ENCODE measurements at places on chromosomes 3 and 15. TPM values are rescaled to one million over a fixed set of nuclear protein-coding genes. Genes with fewer than 3 reads are reported as not detected.
A peak's percentile ranks its signal among the peaks of the same experiment; 100 is the strongest.

The SPTBN5 gene
- not detected for total RNA-seq

DNA sequence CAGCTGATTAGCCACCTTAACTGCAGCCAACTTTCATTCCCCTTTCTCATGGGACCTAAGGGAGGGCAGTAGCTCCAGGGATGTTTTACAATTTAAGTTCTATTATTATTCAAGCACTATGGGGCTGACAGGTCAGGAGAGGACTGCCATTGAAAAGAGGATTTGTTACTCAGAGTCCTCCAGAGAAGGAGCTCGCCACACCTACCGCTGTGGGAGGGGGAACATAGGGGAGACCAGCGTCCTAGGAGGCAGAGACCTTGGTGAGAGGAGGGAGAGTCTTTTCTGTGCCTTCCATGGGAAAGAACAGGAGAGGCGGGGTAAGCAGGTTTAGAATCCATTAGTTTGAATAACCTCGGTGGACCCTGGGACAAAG, 14.4 kb downstream of the ATP10A start:
- no peak for DNase-seq

GRCh38 chr15:97504031-97504792, 456.3 kb upstream of the ARRDC4 start:
- DNase-seq = peak; percentile 78

DNA sequence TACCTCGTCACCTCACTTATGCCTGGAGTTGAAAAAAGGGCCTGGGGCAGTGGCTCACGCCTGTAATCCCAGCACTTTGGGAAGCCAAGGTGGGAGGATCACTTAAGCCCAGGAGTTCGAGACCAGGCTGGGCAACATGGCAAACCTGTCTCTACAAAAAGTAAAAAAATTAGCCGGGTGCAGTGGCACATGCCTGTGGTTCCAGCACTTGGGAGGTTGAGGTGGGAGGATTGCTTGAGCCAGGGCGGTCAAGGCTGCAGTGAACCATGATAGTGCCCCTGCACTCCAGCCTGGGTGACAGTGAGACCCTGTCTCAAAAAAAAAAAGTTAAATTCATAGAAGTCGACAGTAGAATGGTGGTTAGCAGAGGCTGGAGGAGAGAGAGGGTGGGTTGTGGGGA, 4.6 kb upstream of the NEIL1 start:
- DNase-seq = no peak

- DNase-seq = peak; percentile 23
Measured at GRCh38 chr3:79467721-79468120, 300.1 kb downstream of the ROBO1 start.

- peak; percentile 7 for DNase-seq
Measured at GRCh38 chr3:141878817-141879216, 2.4 kb downstream of the ATP1B3 start.

DNA sequence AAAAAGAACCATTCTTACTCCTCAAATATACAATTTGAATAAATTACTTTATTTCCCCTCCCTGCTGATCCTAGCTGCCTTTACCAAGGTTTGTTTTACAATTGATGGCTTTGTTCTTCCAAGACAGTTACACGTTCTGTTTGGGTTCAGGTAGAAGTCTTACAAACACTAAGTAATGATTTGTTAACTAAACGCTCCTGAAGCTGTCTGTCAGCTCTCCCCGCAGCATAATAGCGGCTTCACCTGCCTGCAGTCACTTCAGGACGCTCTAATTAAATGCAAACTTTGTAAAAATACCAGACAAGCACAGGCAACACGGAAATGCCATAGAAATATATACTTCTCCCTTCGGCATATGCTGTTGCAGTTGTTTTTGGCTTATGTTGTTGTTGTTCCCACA, 176.4 kb upstream of the MDFIC2 start:
- DNase-seq = no peak

DNA sequence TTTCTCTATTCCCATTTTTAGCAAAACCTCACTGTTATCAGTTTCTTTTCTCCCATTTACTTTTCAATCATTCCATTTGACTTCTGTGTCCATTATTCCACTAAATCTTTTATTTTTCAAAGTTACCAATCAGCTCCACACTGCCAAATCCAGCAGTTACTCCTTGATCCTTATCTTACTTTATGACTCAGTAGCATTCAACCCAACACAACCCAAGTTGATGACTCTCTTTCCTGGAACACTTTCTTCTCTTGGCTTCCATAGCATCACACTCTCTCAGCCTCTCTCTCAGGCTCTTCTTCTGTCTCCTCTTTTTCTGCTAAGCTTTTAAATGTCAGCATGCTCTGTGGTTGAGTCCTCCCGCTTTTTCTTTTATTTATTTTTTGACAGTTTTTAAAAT, 36.3 kb downstream of the RASGRP1 start:
- no peak for DNase-seq

The GCSAM gene
- total RNA-seq = not detected

DNA sequence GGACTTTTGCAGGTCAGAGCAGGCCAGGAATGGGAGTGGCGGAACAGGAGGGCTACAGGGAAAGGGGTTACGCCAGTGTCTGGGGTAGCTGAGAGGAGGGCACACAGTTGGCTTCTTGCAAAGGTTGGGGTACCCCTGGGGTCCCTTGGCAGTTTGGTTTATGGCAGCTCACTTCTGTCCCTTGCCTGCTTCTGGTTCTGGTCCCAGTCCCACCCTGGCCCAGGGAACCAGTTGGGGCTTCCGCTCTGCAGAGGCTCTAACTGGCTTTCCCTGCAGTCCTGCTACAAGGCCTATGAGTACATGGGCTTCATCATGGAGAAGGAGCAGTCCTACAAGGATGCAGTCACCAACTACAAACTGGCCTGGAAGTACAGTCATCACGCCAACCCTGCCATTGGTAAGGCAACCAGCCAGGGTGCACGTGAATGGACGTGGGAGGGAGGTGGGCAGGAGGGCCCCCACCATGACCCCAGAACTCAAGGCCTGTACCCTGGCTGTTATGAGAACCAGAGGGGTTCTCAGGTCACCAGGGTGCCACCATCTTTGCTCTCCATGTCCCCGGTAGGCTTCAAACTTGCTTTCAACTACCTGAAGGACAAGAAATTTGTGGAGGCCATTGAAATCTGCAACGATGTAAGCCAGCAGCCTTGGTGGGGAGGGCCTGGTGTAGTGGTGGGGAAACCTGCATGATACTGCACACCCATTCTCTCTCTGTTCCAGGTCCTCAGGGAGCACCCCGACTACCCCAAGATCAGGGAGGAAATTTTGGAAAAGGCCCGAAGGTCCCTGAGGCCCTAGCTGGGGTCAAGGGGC, 15.2 kb downstream of the CSRNP1 start:
- no peak for DNase-seq

DNA sequence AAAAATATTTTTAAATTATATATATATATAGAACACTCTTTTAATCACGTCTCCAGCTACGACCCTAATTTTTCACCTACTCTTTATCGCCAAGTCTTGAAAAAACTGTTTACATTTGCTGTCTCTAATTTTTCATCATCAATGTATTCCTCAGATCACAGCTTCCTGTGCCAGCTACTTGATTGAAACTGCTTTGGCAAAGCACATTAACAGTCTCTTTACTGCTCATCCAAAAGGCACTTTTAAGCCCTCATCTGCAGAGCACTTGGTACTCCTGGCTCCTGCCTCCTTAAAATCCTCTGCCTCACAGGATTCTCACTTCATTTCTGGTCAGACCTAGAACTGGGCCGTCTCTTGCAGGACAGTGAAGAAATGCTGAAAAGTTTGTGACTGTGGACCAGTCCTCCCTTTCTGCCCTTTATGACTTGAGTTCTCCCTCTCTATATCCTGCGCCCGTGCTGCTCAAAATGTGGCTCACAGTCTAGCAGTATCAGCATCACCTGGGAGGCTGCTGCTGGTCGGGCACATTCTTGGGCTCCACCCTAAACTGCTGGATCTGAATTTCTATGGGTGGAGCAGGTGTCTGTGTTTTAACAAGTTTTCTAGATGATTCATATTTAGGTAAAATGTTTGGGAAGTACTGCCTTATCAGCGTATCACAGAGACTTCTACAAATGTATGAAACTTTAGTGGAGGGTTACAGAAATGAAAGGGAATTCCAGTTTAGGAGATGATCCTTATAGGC, 196.8 kb downstream of the ADAMTSL3 start:
- no peak for DNase-seq

The CP gene
- total RNA-seq = 30.7 TPM

DNA sequence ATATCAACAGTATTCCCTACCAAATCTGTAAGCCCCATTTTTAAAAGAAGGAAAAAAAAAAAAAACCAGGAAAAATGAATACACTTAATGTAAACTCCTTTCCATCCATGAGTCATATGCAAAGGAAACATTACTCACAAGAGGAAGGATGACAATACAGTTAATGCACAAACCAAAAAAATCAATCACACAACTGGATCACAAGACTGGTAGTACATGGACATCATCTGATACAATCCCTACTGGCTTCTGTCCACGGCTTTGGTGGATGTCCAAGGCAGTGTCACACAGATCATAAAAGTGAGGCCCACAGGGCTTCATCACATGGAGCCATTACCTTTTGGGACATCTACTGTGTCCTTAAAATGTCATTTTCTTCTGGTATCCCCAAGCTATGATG, 44.0 kb downstream of the SUCLG2 start:
- DNase-seq = peak; percentile 59

The FAM81A gene
- total RNA-seq = 4.1 TPM

The AADACL2 gene
- total RNA-seq = not detected

DNA sequence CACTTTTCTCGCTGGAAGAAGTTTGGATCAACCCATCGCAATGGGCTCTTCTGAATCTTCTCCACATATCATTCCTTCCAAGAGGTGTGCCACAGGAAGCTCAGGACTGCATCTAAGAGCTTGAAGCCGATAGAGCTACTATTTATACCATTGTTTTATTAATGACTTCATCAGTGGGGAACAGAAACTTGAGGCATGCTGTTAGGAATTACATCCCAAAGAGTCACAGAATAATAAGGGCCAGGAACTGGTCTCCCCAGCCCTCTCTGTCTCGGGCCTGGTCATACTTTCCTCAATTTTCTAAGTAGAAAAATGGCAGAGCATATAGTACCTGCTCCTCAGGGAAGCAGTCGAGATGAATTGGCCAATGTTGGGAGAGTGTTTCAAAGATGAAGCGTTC, 16.9 kb upstream of the C15orf61 start:
- no peak for DNase-seq

DNA sequence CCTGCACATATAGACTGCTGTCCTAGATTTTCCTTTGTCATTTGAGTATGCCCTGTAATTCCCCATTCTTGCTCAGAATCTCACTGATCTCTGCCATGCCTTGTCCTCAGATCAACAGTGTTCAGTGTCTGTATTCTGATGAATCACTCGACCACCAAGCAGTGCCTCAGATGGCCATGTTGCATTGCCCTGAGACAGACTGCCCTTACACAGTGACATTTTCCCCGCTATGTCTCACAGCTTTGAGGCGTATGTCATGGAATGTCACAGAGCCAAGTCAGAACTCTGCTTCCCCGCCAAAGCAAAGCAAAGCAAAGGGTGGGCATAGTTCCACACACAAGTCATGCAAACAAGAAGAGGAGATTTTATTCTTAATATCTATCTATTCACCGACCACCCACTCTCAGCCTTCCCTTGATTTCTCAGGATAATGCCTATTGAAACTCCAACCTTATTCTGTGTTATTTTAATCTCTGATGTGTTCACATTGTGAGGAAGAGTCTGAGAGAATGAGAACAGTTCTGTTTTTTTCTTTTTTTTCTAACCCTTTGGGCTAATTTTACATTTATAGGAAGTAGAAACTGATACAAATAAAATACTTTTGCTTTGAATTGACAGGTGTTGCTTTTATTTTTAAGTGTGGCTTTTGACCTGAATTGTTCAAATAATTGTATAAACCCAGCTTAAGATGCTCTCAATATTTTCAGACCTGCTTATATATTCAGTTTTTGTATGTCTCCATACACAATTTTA, 16.9 kb upstream of the PSMD6 start:
- no peak for DNase-seq

The TRH gene
- not detected for total RNA-seq

DNA sequence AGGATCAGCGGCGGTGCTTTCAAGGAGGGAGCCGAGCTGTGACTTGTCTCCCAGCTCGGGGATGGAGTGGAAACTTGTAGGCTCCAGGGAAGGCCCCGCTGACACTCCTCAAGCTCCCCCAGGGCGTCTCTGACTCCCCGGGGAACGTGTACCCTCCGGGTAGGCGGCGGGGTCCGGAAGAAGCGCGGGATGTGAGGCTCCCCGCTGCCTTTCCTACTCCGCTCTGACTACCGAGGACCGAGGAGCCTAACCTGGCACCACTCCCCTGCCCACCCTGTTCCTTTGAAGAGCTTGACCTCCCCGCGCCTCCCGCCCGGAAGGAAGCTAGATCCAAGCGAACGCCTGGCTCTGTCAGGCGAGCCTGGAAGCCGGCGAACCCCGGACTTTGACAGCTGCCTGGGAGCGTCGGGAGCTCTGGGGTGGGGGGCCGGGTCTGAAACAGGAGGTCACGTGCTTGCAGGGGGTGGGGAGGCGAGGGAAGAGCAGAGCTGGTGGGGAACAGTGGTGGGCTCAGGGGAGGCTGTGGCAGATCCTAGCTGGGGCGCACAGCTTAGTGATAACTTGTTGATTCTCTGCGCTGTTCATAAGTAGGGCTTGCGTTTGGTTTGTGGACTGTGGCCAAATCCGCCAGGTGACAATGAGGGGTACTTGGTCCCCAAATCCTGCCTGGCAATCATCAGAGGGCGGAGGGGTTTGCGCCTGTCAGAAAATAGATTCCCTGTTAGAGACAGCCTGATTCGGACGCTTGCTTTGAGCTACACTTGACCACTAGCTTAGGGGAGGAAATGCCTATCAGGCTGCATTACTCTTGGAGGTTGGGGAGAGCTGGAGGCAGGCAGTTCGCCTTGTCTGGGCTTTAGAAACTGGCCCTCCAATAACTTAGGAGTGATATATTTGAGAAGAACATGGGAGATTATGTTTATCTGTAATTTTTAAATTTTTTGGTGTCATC, 1.2 kb downstream of the CLSTN2 start:
- peak; percentile 35 for DNase-seq

GRCh38 chr15:78866803-78867202, 5.9 kb upstream of the MORF4L1 start:
- DNase-seq = no peak

DNA sequence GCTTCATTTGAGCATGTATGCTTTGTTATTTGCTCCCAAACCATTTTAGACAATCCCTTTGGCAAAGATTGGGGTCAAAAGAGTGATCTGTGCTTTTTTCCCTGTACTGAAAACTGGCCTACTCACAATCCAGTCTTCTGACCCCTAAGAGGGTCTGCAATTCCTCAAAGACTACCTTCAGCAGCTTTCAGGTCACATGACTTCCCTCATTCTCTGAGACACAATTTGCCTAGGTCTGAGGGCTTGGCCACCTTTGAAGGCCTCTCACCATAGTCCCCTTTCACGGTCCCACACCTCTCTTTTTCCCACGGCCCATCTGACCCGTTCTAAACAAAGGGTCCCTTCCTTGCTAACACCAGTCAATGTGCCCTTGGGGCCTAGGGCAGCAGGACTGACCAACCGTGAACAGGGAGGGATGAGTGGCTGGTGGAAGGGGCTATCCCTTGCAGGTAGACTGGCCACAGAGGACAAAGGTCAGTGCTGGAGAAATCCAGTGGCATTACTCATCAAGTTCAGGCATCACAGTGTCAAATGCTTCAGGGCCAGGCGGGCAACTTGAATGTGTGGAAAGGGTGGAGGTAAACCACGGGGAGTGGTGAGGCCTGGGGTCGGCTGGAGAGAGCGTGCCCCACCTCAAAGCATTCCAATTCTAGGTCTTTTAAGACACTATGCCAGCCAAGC, 10.8 kb downstream of the RASL12 start:
- peak; percentile 97 for DNase-seq

GRCh38 chr3:67067251-67067650, 69.1 kb downstream of the KBTBD8 start:
- no peak for DNase-seq

The ZKSCAN7 gene
- total RNA-seq = 17.5 TPM
